ENCODE measurements at places on chromosomes 1 and 21.

- no peak for DNase-seq
These were observed 670.9 kb upstream of the NR5A2 start for GRCh38 chr1:199356561-199356960.

GRCh38 chr1:65422241-65423203 is 2.1 kb downstream of the LEPR start:
- no peak for DNase-seq

DNA sequence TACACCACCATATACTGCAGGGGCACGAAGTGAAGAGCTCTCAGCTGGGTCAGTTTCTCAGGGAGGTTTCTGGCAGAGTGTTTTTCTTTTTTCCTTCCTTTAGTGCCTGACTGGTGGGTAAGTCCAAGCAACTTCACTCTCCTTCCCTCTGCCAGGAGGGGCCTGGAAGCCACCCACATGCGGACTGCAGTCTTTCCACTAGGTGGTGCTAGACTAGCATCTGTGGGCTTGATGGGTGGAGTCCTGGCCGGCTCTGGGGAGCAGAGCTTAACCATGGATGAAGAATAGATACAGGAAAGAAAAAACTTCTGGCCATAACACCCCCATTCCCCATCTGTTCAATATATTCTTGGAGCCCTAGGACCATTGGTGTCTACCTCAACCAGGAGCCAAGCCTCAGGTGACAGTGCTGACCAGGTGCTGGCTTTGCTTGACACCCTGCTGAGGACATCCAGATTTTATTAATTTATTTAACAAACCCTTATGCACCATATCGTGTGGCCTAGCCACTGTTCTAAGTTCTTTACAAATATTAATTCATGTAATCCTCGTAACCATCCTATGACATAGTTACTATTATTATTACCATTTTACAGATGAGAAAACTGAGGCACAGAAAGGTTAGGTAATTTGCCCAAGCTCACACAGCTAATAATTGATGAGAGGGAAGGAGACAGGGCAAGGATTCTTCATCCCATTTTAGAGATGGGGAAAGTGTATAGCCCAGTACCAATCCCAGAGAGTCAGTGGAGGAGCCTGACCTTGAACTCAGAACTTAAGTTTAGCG is 126.7 kb upstream of the CSF3R start:
- DNase-seq: peak; percentile 33

DNA sequence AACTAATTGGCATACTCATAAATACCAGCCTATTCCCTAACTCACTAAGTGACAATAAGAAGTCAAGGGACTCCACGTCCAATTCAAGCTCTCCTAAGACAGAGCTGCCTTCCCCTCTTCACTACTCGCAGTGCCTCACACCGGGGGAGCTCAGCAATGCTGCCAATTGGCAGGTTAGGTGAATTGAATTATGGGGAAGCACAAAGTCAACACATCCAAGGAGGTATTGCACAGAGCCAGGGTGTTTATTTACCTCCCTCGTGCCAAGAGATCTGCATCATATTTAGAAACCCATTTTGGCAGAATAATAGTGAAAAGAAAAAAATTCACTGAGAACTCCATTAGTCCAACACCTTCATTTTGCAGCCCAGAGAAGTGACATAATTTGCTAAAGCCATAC is 20.4 kb upstream of the TNR start:
- DNase-seq: no peak

DNA sequence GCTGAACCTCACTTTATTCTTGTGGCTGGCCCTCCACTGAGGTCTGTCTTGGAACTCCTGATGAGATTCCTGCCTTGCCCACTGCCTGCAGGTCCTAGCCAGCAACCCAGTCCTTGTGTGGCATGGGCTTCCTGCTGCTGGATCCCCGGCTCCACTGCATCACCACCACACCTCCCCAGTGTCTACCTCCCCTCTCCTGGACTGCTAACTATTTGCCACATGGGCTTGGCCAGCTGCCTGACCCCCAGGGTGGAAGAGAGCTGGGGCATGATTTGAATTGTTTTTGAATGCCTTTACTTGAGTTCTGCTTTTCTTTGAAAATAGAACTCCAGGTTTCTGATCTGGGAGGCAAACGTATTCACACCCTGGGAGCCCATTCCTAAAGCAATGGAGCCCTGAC is 41.2 kb downstream of the SPAG17 start:
- DNase-seq: no peak

DNA sequence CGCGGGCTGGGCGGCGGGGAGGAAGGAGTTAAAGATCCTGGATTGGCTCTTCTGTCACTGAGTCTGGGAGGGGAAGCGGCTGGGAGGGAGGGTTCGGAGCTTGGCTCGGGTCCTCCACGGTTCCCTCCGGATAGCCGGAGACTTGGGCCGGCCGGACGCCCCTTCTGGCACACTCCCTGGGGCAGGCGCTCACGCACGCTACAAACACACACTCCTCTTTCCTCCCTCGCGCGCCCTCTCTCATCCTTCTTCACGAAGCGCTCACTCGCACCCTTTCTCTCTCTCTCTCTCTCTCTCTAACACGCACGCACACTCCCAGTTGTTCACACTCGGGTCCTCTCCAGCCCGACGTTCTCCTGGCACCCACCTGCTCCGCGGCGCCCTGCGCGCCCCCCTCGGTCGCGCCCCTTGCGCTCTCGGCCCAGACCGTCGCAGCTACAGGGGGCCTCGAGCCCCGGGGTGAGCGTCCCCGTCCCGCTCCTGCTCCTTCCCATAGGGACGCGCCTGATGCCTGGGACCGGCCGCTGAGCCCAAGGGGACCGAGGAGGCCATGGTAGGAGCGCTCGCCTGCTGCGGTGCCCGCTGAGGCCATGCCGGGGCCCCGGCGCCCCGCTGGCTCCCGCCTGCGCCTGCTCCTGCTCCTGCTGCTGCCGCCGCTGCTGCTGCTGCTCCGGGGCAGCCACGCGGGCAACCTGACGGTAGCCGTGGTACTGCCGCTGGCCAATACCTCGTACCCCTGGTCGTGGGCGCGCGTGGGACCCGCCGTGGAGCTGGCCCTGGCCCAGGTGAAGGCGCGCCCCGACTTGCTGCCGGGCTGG is at the start of gene NPR1:
Gene NPR1, plus strand, starts transcription at position 170 of the 818 bp plus-strand sequence. Its CDS starts 421 bp downstream, at position 591.
- no peak for DNase-seq

DNA sequence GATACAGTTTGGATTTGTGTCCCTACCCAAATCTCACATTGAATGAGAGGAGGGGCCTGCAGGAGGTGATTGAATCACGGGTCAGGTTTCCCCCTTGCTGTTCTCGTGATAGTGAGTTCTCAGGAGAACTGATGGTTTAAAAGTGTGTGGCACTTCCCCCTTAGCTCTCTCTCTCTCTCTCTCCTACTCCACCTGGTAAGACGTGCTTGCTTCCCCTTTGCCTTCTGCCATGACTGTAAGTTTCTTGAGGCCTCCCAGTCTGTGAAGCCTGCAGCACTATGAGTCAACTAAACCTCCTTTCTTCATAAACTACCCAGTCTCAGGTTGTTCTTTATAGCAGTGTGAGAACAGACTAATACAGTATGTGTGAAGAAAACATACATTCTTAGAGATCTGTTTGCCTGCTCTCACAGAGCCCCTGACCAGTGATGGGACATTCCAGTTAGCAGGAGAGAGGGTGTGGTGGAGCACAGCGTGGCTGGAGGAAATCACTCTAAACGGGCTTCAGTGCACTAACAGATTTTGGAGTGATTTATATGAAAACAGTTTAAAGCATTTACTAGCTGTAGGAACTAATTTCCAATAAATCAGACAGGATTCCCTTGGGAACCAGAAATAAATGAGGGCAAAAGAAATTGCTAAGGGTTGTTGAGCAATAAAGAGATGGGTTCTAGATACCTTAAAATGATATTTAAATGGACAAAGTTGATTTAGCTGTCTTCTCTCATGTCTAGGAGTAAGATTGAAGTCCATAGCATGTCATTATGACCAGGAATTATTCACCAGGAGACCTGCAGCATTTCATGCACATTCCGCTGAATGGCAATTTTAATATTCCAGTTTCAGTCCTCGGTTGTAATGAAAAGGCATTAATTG is 411.0 kb downstream of the CAMTA1 start:
- DNase-seq: no peak

- DNase-seq: no peak
These were observed 8.1 kb upstream of the DNASE2B start for GRCh38 chr1:84390226-84390625.

DNA sequence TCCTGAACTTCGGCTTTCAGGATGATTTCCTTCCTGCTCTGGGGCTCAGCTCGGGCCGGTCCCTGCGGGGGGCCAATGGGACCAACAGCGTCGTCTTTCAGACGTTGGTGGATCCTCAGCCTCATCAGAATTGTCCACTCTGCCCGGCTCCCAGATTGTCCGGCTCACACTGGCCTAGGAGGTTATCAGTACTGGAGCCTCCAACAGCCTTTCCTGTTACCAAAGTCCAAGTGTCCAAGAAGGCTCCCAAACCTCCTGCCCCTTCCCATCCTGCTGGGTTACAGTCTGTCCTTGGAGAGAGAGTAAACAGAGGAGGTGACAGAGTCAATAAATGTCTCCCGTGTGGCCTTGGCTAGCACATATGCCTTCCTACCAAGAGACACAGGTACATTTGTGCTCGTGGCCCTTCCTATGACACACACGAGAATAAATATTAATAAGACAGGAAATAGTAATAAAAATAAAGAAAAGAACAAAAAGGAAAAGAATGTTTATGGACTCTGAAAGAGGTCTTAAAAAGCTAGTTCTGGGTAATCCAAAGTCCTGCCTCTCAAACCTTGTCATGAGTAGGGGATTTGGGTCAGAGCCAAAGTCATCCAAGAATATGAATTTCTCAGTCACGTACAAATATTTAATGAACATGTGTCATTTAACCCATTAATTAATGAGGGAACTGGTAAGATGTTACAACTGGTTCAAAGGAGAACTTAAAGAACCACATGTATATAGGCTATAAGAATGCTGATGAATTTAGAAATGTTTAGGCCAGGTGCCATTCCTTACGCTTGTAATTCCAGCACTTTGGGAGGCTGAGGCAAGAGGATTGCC is 80.8 kb upstream of the SLC2A1 start:
- no peak for DNase-seq

DNA sequence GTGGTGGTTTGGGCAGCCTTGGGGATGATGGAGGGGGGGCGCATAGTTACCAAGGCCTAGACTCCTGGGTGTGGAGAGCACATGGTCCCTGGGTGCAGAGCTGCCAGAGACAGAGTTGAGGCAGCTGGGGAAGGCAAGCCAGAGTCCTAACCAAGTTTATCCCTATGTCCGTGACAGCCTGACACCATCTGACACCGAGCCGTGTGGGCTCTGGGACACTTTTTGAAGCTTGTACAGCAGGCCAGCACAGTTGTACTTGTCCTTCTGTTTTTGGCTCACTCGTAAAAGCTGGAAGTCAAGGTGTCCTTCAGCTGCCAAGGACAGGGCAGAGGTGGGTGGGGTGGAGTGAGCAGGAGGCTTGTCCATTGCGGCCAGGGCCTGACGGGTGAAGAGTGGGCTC is 28.5 kb downstream of the SLC26A9 start:
- DNase-seq: no peak

DNA sequence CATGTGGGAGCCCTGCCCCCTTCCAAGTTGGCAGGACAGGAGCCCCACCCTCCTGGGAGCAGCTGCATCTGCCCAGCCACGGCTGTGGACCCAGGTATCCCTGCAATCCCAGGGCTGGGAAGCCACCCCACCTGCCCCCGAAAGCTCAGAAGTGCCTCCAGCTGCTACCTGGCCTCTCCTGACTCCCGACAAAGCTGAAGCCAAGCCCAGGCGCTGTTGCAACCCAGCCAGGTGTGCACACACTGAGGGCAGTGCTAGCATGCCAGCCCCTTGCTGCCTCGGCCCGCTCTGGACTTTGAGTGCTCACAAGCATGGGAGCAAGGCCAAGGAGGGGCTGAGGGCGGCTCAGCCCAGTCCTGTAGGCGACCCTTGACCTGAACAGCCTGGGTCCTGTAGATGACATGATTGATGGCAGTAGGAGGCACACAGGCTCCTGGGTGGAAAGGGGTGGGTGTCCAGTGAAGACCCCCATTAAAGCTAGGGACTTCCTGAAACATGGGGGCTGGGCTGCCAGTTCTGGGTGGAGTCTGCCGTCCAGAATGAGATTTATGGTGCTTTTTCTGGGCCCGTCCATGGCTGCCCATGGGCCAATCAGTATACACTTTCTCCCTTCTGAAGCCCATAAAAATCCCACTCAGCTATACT is 2.8 kb upstream of the SSU72 start:
- DNase-seq: no peak

DNA sequence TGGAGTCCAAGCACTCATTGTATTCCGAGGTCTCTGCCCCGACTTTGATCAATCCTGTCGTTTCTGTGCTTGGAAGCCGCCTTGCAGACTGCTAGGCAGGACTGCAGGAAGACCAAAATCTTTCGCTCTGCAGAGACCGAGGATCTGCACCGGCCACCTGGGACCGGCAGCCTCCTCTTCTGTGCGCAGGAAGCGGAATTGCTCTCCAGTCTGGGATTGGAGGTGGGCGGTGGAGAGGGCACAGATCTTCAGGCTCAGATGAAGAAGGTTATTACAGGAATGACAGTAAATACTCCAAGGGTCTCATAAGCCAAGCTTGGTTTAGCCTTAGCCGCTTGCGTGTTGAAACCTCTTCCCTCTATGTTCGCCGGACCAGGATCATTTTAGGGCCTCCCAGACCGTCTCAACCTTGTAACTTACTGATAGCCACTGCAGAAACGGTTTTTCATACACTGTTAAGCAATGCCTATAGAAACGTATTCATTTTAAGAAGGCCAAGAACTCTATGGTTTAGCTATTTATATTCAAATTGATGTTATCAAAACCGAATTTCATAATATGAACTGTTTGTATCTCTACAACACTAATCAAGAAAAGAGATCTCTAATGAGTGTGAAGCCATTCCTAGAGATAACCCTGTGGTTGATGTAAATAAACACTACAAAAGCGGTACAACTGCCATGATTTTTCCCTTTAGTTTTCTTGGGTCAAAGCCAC is 1.1 kb downstream of the MIA3 start:
- DNase-seq: peak; percentile 6

- no peak for DNase-seq
These were observed at the start of gene TIAM1 for GRCh38 chr21:31343680-31344480. TIAM1 (minus strand) TSS chr21:31344261; CDS start chr21:31266972, 77,289 bp downstream.

DNA sequence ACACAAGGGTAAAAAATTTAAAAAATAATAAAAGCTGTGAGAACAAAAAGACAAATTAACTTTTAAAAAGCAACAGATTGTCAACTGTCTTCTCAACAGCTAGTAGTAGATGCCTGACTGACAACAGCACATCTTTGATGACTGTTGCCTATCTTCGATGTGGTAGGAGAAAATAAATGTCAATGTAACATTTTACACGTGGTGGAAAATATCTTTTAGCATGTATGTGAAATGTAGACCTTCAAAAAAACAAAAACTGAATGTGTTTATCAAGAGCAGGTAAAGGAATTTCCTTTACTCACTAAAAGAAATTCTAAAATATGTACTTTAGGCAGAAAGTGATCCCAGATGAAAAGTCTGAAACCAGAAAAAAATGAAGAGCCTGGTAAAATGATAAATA is 42.9 kb downstream of the CD53 start:
- no peak for DNase-seq

- DNase-seq: no peak
These were observed 33.7 kb downstream of the L1TD1 start for GRCh38 chr1:62228136-62228882.

DNA sequence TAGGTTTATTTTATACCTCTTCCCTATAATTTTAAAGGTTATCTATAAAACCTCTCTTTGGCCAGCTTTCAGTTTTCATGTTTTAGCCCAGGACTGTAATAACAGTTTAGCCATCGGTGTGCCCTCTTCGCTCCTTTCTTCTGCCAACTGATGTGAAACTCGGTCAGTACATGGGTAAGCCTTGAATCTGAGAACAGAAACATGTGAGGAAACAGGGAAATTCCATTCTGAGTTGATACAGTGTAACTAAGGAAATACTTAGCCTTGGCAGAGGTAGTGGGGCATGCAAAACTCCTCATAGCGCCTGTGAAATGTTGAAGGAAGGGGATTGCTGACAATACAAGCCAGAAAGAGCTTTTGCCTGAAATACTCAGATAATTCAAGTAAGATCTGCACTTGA is 465.2 kb downstream of the NCAM2 start:
- no peak for DNase-seq

All from activated T-cell treated with anti-CD3 and anti-CD28 coated beads for 48 hours (primary cell).